Keratinocyte (primary cell): ENCODE measurements at places on chromosomes 1 and 21.
A peak's percentile ranks its signal among the peaks of the same experiment; 100 is the strongest.

- no peak for DNase-seq
Observed at GRCh38 chr1:3093898-3094626, 25.1 kb downstream of the PRDM16 start.

- DNase-seq: no peak
Observed at GRCh38 chr21:43575473-43575844, 83.8 kb downstream of the HSF2BP start.

DNA sequence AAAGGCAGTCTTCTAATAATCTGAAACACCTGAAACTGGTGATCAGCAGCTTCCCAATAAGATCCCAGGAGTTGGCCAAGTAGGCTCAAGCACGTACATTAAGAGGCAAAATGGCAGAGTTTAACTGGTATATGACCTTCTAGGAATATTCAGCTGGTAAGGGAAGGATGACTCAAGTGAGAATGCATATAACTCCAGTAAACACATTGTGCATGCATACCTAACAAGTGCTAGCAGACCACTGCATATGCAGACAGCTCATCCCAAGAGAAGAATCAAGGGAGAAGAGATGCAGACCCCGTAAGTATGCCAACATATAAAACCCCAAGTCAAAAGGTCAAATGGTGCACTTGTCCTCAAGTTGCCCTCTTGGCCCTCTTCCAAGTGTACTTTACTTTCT is 73.0 kb upstream of the ZRANB2 start:
- no peak for DNase-seq

DNA sequence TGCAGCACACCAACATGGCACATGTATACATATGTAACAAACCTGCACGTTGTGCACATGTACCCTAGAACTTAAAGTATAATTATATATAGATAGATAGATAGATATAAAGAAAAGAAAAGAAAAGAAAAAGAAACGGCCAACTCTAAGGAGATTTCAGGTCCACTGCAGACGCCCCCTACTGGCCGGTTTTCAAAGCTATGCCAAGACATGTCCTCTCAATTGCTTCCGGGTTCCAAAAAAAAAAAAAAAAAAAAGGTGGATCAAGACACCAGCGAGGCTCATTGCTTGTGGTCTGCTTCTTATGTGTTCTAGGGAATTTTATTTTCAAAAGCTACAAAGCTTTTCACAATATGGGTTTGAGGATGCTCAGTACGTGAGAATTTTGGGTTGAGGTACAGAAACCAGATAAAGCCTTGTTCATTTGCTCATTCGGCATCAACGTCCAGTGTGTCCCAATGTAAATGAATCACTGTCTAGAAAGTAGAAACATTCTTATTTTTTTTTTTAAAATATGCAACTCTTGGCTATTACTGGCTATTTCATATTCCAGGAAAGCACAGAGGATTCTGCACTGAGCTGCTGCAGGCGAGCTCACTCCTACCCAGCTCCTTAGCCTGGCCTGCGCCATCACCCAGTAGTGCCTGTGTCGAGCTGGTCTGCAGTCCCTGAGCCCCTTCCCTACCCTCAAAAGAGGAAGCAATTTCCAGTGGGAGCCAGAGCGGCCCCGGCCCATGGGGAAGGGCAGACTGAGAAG is 643.0 kb downstream of the KIF26B start:
- DNase-seq: no peak

DNA sequence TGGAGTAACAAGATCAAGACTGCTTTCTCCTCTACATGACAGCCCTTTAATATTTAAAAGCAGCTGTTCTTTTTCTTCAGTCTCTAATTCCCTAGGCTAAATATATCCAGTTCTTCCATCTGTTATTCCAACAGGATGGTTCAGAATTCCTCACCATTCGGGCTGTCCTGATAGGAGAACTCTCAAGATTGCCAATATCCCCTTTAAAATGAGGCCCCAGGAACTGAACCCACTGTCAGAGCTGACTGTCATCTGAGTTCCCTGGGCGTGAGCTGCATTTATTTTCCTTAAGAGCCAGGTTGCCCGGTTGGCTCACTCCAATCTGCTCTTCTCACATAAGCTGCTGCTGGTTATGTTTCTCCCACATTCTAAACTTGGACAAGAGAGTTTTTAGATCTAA is 177.6 kb downstream of the MIS18A start:
- no peak for DNase-seq

- DNase-seq: no peak
Observed at GRCh38 chr1:58964428-58964827, 180.6 kb upstream of the JUN start.

- no peak for DNase-seq
Observed at GRCh38 chr1:6801966-6802365, 16.7 kb downstream of the CAMTA1 start.

DNA sequence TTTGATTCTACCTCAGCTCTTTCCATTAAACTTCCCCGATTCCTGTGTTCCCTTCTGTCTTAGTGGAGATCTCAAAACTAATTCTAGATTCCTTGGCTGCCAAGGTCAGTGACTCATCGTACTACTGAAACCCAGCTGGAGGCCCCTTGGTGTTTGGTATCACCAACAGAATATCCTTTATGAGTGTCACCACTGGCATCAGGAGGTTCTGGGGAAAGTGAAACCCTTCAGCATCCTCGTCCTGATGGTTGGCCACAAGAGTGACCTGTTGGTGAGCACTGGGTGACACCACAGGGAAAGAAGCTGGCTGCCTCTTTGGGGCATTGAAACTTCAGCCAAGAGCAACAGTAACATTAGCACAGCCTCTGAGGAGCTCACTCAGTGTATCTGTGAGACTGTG is 9.6 kb downstream of the RAB42 start:
- no peak for DNase-seq

DNA sequence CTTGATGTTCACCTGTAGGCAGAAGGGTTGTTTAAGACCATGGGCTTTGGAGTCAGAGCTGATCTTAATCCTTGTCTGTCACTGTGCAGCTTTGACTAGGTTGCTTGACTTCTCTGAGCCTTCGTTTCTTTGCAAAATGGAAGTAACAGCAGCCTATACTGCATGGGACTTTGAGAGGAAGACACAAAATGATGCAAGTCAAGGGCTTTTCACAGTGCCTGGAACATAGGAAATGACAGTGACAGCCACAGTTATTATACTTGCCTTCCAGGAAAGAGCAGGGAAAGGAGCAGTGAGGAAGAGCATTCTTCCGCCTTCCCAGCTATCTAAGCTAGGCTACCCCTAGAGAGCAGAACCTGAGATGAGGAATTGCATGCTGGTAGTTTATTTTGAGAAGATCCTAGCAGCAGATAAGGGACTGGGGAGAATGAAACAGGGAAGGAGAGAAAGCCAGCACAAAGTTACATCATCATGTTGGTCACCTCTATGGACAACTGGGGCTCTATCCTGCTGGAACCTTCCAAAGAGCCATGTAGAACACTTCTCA is 3.1 kb downstream of the CSF3R start:
- no peak for DNase-seq

- no peak for DNase-seq
Observed at GRCh38 chr1:186633116-186633515, 47.1 kb downstream of the PTGS2 start.

DNA sequence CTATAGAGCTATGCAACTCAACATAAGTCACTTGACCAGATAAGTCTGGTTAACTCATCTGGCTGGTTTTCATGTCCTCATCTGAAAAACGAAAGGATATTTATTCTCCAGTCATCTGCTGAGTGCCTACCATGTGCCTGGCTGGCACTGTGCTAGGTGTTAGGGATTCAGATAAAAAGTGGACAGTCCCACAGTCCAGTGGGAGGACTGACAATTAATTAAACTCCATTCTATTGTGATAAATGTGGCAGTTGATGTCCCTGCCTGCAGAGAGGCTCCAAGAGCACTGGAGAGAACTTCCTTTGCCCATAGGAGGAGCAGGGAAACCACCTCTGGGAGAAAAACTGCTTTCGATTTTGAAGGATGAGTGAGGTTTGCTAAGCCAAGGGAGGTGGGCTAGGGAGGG is 5.4 kb downstream of the NUAK2 start:
- no peak for DNase-seq

- peak; percentile 74 for DNase-seq
Observed at GRCh38 chr1:37931361-37932158, 15.3 kb downstream of the INPP5B start.

GRCh38 chr1:54611621-54612020 is 11.7 kb downstream of the FAM151A start:
- no peak for DNase-seq

DNA sequence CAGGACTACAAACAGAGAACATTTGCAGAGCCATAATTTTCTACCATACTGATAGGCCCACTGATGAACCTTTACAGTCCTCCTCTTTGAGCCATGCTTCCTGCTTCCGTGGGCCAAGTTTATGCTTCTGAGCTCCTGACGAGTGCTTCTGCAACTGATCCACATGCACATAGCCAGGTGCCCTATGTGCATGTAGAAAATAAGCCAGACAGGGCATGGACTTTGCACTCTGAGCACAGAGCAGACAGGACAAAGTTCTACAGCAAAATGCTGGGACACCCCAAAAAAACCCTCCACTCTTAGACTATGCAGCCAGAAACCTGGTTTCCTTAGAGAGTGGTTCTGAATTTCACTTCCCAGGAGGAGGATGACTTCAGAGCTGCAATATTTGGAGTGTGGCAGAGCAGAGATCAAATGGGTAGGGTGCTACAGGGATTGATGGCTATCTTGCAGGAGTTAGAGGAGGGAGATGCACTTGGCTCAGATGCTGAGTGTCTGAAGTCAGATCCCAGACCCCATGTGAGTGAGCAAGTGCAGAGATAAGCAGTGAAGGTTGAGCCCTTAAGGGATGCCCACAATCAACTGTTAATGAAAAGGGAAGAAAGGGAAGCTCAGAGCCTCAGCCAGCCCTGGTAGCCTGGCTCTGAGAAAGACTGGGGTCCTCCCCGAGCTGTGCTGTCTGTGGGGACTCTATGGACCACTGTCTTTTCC is 230.9 kb downstream of the DUSP10 start:
- no peak for DNase-seq

DNA sequence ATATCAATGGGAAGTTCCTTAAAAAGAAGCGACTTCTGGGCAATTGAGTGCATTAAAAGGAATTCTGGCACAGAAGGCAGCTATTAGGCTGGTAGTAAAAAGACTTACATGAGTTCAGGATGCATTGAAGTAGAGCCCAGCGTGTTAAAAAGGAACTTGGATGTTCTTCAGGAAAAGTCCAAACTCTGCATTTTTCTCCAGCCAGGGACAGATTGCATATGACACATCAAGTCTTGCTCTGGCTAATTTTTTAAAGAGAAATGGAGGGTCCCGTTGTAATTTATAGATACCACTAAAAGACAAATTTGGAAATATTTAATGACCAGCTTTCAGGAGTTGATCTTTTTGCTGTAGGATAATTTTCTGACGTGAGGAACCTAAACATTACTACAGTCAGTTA is 1.2 kb downstream of the TPRG1L start:
- DNase-seq: no peak

DNA sequence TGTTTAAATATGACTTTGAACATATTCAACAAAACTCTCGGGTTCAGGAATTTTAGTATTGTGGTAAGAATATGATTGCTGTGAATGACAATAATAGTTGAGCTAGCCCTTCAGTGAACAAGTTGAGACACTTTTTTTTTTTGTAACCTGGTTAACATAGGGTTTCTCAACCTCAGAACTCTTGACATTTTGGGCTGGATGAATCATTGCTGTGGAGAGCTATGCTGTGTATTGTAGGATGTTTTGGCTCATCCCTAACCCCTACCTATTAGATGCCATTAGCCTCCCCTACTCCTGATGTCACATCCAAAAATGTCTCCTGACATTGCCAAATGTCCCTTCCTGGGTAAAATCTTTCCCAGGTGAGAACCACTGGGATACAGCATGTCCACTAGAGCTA is 113.7 kb downstream of the RUNX1 start:
- DNase-seq: no peak

GRCh38 chr1:115829023-115829674 is 11.8 kb downstream of the NHLH2 start:
- peak; percentile 66 for DNase-seq

DNA sequence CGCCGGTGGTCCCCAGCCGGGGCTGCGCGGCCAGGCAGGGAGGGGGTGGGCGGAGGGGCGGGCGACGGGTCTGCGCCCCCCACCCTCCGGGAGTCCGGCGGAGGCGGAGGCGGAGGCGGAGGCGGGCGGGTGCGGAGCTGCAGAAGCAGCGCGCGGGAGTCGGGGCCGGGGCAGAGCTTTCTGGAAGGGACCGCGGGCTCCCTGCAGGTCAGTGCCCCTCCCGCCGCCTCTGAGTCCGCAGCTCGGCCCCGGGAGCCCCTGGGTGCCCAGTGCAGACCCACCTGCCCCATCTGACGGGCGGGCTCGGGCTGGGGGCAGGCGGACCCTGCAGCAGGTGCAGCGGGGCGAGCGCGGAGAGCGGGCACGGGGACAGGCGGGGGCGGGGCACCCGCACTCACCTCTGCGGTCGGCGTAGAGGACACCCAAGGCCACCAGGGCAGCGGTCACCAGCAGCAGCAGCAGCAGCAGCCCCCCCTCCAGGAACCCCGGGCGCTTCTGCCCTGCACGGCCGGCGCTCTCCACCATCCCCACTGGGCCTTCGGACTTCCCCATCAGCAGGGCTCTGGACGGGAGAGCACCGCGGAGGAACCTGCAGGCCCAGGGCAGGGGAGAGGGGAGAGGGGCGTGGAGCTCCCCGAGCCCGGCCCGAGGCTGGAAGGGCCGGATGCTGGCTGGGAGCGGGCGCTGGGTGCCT is 3.7 kb downstream of the MMEL1 start:
- no peak for DNase-seq

- peak; percentile 84 for DNase-seq
Observed at GRCh38 chr1:92804721-92805201, 19.9 kb upstream of the EVI5 start.

- DNase-seq: no peak
Observed at GRCh38 chr1:51349862-51350261, 19.5 kb upstream of the TTC39A start.

GRCh38 chr1:210754878-210755665 is 378.9 kb downstream of the KCNH1 start:
- no peak for DNase-seq

DNA sequence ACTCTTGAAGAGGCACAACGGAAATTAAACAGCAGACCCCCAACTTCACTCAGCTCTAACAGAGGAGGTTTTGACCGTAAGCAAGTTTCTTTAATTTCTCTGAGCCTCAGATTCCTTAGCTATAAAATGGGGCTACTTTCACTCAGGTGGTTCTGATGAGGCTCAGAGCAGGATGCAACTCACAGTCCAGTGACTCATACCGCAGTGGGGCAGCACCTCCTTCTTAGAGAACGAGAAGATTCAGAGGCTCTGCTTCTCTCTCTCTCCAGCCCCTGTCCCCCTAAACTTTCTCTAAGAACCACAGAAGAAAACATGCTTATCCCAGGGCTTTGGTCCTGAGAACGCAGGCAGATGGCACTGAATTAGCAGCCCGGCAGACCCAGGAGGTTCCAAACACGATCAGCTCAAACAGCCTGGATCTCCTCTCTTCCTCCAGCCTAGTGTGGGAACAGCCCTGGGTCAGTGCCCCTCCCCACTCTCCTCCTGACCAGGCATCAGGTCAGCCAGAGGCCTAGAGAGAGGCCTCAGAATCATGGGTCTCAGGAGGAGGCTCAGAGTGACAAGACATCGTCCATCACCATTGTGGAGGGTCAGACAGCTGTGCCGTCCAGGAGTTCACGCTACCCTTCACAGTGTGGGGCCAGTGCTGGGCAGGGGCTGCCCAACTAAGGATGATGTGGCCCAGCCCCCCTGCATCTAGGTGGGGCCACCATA is 433.0 kb downstream of the PTPRU start:
- DNase-seq: no peak
